ENCODE measurements at places on chromosomes 1 and 21. TPM values are rescaled to one million over a fixed set of nuclear protein-coding genes. Genes with fewer than 3 reads are reported as not detected.

The AKR1A1 gene
- polyA plus RNA-seq: 219 TPM

The CR1L gene
- polyA plus RNA-seq: not detected

The LORICRIN gene
- polyA plus RNA-seq: not detected

The AMY1B gene
- polyA plus RNA-seq: not detected

The FCER1G gene
- 2,715 TPM for polyA plus RNA-seq

The DNM3 gene
- polyA plus RNA-seq: 0.22 TPM

The CCDC28B gene
- polyA plus RNA-seq: 3.7 TPM

The SERTAD4 gene
- not detected for polyA plus RNA-seq

The OR2M3 gene
- polyA plus RNA-seq: not detected

The VSIG8 gene
- 0.04 TPM for polyA plus RNA-seq

The GBP7 gene
- polyA plus RNA-seq: not detected

The BTBD19 gene
- polyA plus RNA-seq: 0.73 TPM

The CREB3L4 gene
- polyA plus RNA-seq: 6.7 TPM

The OR2T35 gene
- polyA plus RNA-seq: not detected

The AMIGO1 gene
- 0.07 TPM for polyA plus RNA-seq

The AIDA gene
- polyA plus RNA-seq: 11.7 TPM

The APH1A gene
- 134 TPM for polyA plus RNA-seq

The MMP23B gene
- 0.21 TPM for polyA plus RNA-seq

The MXRA8 gene
- not detected for polyA plus RNA-seq

The LYSMD1 gene
- polyA plus RNA-seq: 0.24 TPM

The XCL1 gene
- polyA plus RNA-seq: not detected

The RHD gene
- not detected for polyA plus RNA-seq

The PLXNA2 gene
- 1.1 TPM for polyA plus RNA-seq

The TTC39A gene
- polyA plus RNA-seq: not detected

The CFHR2 gene
- polyA plus RNA-seq: not detected

The EDARADD gene
- polyA plus RNA-seq: not detected

The OR2T2 gene
- not detected for polyA plus RNA-seq

The CHD5 gene
- polyA plus RNA-seq: not detected

The OR2T11 gene
- polyA plus RNA-seq: not detected
